ENCODE measurements at places on chromosomes 5 and 9. TPM values are rescaled to one million over a fixed set of nuclear protein-coding genes. Genes with fewer than 3 reads are reported as not detected.
A peak's percentile ranks its signal among the peaks of the same experiment; 100 is the strongest.

INSL6 gene
- not detected for total RNA-seq

PCDHB11 gene
- 8.9 TPM for total RNA-seq

COMMD10 gene
- total RNA-seq = 56.2 TPM

- no peak for DNase-seq
- H3K27me3 ChIP-seq = no peaks in the 10 kb centered on the region
- no peak overlapping the region for H3K27ac ChIP-seq
- no peak overlapping the region for H3K4me3 ChIP-seq
These were observed 138.1 kb downstream of the DIRAS2 start for GRCh38 chr9:90504486-90504885.

GRCh38 chr9:99259231-99259918 is 37.3 kb downstream of the SEC61B start:
- DNase-seq = peak; percentile 52
- no peak overlapping the region for H3K27ac ChIP-seq
- peak overlapping the region; percentile 50 for H3K4me3 ChIP-seq
- no peaks in the 10 kb centered on the region for H3K36me3 ChIP-seq
- H3K4me1 ChIP-seq = peaks cover under 1% of the 10 kb centered on the region

GRCh38 chr5:37841203-37841602 is 1.4 kb upstream of the GDNF start:
- H3K27ac ChIP-seq = peak overlapping the region; percentile 90
- no peak for DNase-seq
- peaks cover 5% of the 10 kb centered on the region for H3K4me1 ChIP-seq
- peak overlapping the region; percentile 82 for H3K4me3 ChIP-seq

GRCh38 chr9:129232839-129233591 is 55.0 kb upstream of the IER5L start:
- H3K27ac ChIP-seq = no peak overlapping the region
- no peaks in the 10 kb centered on the region for H3K27me3 ChIP-seq
- H3K36me3 ChIP-seq = no peaks in the 10 kb centered on the region
- DNase-seq = no peak
- H3K4me3 ChIP-seq = no peak overlapping the region

GRCh38 chr5:6450319-6450833 is 1.7 kb downstream of the UBE2QL1 start:
- no peaks in the 10 kb centered on the region for H3K36me3 ChIP-seq
- no peaks in the 10 kb centered on the region for H3K27me3 ChIP-seq
- no peak overlapping the region for H3K4me3 ChIP-seq
- no peak overlapping the region for H3K27ac ChIP-seq

- H3K4me1 ChIP-seq = no peaks in the 10 kb centered on the region
- H3K27me3 ChIP-seq = no peaks in the 10 kb centered on the region
- H3K4me3 ChIP-seq = no peak overlapping the region
- DNase-seq = no peak
- no peak overlapping the region for H3K27ac ChIP-seq
These were observed 30.6 kb downstream of the NKD2 start for GRCh38 chr5:1039210-1039548.

GRCh38 chr9:97459326-97459725 is 42.1 kb upstream of the TMOD1 start:
- H3K27ac ChIP-seq = no peak overlapping the region
- no peak overlapping the region for H3K4me3 ChIP-seq
- H3K27me3 ChIP-seq = no peaks in the 10 kb centered on the region
- no peaks in the 10 kb centered on the region for H3K4me1 ChIP-seq
- no peak for DNase-seq

DNA sequence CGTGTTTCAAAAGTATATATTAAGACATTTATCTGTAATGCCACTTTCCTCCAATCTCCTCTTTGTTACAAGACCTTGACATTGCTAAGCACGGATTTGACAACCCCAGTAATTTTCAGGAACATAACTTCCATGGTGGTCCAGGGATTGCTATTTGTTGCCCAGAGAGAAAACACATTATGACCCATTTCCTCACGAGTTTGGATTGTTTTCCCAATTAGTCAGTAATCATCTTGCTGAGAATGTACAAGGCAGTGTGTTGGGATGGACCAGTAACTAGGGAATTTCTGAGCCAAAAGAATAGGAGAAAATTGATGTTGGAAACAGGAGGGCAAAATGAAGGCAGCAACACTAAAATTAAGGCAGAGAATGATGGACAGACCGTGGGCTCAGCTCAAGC is 574.1 kb downstream of the EBF1 start:
- DNase-seq = no peak
- no peaks in the 10 kb centered on the region for H3K27me3 ChIP-seq
- H3K4me1 ChIP-seq = no peaks in the 10 kb centered on the region
- H3K4me3 ChIP-seq = no peak overlapping the region
- H3K36me3 ChIP-seq = no peaks in the 10 kb centered on the region

- no peaks in the 10 kb centered on the region for H3K4me1 ChIP-seq
- no peaks in the 10 kb centered on the region for H3K27me3 ChIP-seq
- DNase-seq = no peak
- no peaks in the 10 kb centered on the region for H3K36me3 ChIP-seq
These were observed 148.3 kb downstream of the PRDM9 start for GRCh38 chr5:23655674-23656073.

GRCh38 chr5:157650991-157651611 is 1.1 kb downstream of the SOX30 start:
- H3K36me3 ChIP-seq = no peaks in the 10 kb centered on the region
- H3K27me3 ChIP-seq = no peaks in the 10 kb centered on the region
- no peak overlapping the region for H3K4me3 ChIP-seq
- no peaks in the 10 kb centered on the region for H3K4me1 ChIP-seq
- H3K27ac ChIP-seq = no peak overlapping the region
- no peak for DNase-seq
